Head of caudate nucleus (tissue), 42 donors: ENCODE measurements at places on chromosomes 7 and 10.

GRCh38 chr7:106486331-106486730 lies 174.6 kb downstream of the CCDC71L start:
- DNase-seq, result no peak

DNA sequence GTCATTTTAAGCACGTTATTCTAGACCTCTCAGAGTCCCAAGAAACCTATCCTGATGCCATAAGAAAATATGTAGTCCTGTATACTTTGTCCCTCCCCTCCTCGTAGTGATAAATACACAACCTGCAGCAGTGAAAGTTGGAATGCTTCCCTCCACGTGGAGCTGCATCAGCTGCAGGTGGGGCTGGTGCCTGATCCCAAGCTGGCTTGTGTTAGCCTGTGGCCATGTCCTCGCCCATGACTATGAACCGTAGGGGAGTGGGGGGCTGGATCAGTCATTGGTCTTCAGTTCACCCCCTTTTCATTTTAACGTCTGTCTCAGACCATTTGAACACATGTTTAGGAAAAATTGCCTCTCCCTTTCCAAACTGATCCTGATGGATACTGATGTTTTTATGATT lies 171.4 kb upstream of the HABP2 start:
- no peak for DNase-seq

- no peak for DNase-seq
Observed at GRCh38 chr10:50417486-50417885, 166.2 kb upstream of the ASAH2 start.

DNA sequence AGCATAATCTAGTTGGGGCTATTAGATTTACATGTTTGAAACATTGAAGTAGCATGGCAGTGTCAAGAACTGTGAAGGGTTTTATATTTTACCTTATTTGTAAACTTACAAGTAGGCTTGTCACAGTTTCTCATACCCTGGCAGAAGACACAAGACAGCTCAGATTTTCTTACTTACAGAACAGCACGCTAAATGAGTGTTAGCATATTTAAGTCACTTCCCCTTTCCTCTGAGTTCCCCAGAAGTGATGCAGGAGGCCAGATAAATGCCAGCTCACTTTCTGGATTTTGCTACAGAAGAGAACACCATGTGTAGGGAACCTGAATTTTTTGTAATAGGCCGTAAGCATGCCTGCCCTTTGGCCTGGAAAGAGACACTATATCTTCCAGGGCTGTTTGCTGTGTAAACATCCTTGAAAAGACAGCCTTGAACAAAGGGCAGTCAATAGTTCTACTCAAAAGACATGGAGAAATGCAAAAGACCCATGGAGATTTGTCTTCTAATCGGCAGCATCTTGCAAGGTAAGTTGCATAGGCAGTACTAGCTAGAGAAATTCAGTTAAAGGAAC lies 279.1 kb downstream of the PHF14 start:
- no peak for DNase-seq

DNA sequence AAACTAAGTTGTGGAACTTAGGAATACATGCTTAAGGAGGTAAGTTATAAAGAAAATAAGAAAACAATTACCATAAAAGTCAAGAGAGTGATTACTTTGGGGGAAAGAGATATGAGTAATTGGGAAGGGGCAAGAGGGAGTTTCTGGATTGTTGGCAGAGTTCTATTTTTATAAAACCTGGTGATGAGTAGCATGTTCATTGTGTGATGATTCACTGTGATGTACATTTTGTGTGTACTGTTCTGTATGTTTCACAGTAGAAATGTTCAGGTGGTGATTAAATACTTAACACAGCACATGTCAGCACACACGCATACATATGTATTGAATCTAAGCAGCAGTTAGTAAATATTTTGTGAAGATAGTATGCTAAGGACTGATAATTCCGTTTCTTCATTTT lies 9.7 kb upstream of the OIT3 start:
- DNase-seq, result no peak

DNA sequence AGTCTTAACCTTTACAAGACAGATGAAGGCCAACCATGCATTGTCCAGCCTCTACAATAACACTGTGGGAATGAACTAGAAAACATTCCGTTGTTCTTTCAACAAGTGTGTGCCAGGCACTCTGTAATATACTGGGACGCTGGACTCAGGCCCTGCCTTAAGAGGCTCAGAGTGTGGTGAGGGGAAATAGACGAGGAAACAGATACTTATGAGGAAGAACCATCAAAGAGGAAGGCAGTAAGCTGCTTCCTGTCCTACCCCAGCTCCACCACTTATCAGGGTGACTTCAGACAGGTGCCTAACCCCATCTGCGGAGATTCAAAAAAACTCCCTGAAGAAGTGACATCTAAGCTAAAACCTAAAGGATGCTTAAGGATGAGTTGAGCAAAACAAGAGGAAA lies 8.9 kb upstream of the TRIM8 start:
- no peak for DNase-seq

DNA sequence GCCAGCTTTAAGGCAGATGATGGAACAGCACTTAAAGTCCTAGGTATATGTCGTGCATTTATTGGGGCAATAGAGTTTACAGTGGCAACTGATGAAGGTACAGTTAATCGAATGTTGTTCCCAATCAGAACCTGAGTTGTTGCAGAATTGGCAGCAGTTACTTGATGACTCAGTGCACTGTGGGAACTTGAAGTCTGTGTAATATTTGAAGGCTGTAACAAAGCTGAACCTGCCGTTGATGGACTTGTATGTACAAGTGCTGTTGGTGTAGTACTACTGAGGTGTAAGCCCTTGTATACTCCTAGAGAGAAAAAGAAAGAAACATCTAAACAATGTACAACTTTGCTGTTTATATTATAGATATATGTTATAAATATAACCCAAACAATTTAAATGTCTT lies 75.3 kb downstream of the EPC1 start:
- no peak for DNase-seq

DNA sequence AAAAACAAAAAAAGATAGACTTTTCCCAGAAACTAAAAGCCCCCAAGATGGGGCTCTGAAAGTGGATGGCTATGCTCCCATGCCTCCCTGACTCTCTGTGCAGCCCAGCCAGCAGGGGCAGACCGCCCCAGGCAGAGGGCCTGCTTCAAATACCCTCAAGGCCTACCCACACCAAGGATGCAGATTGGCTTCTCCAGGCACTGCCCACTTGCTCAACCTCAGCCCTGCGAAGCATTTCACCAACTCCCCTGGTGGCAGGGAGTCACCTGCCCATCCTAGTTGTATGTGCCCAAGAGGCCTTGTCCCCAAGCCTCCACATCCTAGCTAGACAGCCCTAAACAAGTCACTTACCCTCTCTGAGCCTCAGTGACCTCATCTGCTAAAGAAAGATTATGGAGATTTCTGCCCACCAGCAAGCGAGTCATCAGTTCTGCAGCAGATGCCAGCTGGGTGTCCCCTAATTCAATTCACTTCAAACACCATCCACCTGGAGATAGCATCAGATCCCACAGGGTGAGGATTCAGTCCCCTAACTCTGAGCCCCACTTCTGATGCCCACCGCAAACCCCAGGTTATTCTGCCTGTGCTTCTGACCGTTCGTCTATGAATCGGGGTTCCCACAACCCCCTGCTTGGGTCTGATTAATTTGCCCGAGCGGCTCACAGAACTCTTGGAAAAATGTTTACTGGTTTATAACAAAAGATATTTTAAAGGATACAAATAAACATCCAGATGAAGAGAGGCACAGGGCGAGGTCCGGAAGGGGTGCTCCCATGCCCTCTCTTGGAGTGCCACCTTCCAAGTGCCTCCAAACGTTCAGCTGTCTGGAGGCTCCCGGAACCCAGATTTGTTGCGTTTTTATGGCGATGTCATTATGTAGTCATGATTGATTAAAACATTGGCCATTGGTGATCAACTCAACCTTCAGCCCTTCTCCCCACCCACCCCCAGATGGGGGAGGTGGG lies 18.6 kb upstream of the ZMIZ1 start:
- no peak for DNase-seq

DNA sequence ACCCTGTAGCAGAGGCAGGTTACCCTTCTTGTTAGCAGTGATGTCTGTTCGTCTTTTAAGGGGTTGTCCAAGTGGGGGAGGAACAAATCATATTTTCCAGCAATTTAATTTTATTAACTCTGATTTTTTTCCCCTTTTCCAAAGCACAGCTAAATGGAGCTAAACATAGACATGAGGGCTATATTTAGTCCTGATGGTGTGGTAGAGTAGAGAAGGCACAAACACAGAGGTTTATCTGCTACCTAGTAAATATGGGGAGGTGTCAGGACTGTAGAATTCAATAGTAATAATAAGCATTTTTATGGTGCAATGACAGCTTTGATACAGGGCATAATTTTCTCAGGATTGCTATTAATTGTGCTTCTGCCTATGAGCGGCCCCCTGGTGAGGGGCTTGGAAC lies 22.5 kb downstream of the LRRC4 start:
- DNase-seq, result no peak

DNA sequence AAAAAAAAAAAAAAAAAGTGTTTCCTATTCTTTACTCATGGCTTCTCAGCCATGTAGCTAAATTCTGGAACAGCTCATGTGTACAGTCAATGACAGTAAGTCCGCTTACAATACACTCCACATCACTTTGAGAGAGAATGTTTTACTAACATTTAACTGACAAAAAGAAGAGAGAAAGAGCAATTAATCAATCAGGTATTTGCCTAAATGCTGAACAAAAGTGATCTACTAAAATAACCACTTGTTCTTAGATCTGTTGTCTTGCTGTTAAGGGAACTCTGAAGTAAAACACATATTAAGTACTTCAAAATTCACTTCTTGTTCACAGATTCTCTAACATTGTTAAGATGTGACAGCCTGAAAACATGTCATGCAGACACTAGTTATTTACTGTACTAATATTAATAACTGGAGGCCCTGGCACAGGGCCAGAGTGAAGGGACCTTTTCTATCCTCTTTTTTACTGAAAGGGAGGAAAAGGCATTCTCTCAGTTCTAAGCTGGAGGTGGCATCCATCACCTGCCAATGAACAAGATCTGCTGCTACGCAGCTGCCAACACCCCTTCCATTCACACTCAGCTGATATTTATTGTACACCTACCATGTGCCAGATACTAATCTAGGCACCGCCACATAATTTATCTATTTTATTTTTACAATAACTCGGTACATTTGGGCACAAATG lies 72.6 kb downstream of the AHR start:
- DNase-seq, result no peak

DNA sequence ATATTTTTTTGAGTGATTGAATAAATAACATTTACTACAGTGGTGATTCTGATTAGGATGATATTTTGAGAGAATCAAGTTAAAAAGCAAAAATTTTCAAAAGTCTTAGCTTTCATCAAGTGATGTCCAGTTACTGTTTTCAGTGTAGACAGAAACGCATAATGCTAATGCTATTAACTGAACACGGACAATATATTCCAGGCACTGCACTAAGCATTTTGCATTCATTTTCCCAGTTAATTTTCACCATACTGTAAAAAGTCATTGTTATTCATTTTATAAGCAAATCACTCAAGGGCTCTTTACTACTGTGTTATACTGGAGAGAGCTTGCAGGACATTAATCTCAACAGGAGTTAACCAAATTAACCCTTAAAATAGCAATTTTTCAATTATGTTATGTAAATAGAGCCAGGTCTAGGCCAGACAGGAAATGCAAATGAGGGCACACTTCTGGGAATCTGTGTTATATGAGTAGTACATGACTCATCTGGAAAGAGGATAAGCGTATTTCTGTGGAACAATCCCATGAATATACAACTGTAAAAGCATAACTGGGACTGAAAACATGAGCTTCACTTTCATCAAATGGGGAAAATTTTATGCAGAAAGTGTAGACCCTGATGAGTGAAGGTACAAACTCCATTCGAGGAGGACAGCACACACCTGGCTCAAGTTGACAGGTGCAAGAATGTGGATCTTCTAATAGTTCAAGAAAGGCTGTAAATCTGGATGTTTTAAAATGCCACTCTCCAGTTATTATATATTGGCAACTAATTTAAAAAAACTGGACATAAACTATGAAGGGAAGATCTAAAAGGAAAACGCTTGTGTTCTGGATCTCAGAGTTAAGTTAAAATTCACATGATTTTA lies 75.4 kb downstream of the ANK3 start:
- no peak for DNase-seq

DNA sequence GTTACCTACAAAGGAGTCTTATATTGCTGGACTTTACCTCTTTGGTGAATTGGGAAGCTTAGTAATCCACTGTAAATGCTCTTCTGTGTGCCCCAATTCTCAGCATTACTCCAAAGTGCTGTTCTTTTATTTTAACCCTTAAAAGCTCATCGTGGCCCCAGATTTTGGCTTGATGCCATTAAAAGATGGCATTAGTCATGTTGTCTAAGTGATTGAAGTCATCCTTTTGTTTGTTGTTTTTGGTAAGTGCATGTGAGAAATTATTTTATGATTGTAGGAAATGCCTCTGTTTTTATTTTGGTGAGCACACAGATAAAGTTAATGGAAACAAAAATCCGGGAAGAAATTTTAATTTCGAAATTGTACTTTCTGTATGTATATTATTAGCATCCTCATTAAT lies 82.5 kb upstream of the GATA3 start:
- no peak for DNase-seq

DNA sequence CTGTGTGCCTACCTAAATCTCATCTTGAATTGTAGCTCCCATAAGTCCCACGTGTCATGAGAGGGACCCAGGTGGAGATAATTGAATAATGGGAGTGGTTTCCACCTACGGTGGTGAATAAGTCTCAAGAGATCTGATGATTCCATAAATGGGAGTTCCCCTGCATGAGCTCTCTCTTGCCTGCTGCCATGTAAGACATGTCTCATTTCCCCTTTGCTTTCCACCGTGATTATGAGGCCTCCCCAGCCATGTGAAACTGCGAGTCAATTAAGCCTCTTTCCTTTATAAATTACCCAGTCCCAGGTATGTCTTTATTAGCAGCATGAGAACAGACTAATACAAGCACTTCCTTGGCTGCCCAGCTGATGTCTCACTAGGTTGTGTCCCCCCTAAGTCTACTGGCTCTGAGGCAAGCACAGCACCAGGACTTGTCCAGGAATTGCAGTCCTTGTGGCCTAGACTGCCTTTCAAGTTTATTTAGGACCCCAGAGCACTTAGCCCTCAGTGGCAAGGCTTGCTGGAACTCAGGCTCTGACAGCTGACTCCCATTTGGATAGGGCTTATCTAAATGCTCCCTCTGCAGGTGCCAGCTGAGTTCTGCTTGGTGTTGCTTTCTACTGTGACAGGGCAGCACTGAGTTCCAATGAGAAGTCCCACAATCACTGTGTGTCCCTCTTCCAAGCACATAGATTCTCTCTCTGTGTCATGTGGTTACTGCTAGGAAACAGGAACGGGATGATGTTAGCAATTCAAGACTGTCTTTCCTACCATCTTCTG lies 59.0 kb upstream of the TAS2R16 start:
- no peak for DNase-seq
